ENCODE measurements at places on chromosomes 4 and X. TPM values are rescaled to one million over a fixed set of nuclear protein-coding genes. Genes with fewer than 3 reads are reported as not detected.

The FATE1 gene
- total RNA-seq = not detected

The MAP7D2 gene
- total RNA-seq = 0.38 TPM

The NLGN4X gene
- total RNA-seq = 3.8 TPM

The MGAT4D gene
- total RNA-seq = not detected

The SRPK3 gene
- total RNA-seq = 1.2 TPM

The PRR32 gene
- not detected for total RNA-seq

The SPANXN3 gene
- not detected for total RNA-seq

The CDKL5 gene
- 5.9 TPM for total RNA-seq

The DCLK2 gene
- 6.2 TPM for total RNA-seq

The NEK1 gene
- 10.7 TPM for total RNA-seq

The STPG2 gene
- total RNA-seq = 1.7 TPM

The NLGN3 gene
- total RNA-seq = 0.57 TPM

The NEIL3 gene
- 0.66 TPM for total RNA-seq

The TECRL gene
- total RNA-seq = not detected

The RAB41 gene
- total RNA-seq = not detected

The CASP3 gene
- total RNA-seq = 13.8 TPM

The ANXA5 gene
- 519 TPM for total RNA-seq

The PPP2R2C gene
- 2.0 TPM for total RNA-seq

The NAA15 gene
- 24.0 TPM for total RNA-seq

The RIBC1 gene
- total RNA-seq = not detected

The SLC10A6 gene
- 11.4 TPM for total RNA-seq

The TMPRSS11B gene
- total RNA-seq = not detected

The FOXR2 gene
- not detected for total RNA-seq

The TEX11 gene
- total RNA-seq = not detected

The IBSP gene
- not detected for total RNA-seq

The PARM1 gene
- total RNA-seq = 62.3 TPM

The MID1 gene
- total RNA-seq = 5.9 TPM

The BDH2 gene
- 33.1 TPM for total RNA-seq

The AREG gene
- total RNA-seq = 8.1 TPM

The TEX13D gene
- not detected for total RNA-seq

The CFAP299 gene
- not detected for total RNA-seq

The MAGEE1 gene
- total RNA-seq = 0.68 TPM

The GRSF1 gene
- 52.2 TPM for total RNA-seq

The CCSER1 gene
- 8.0 TPM for total RNA-seq

The MAGED4B gene
- not detected for total RNA-seq

The PRRG3 gene
- 0.49 TPM for total RNA-seq

The FAM47E gene
- 13.7 TPM for total RNA-seq

The FAM133A gene
- total RNA-seq = not detected

The HTR2C gene
- total RNA-seq = not detected

The RHOH gene
- total RNA-seq = 2.1 TPM

The HSFX3 gene
- total RNA-seq = not detected

The SPIN2B gene
- 7.5 TPM for total RNA-seq

The NDP gene
- not detected for total RNA-seq

The DAPP1 gene
- total RNA-seq = 5.7 TPM

The SSX4B gene
- not detected for total RNA-seq

The ASB12 gene
- not detected for total RNA-seq

The ANK2 gene
- 49.4 TPM for total RNA-seq

Data from subcutaneous adipose tissue (tissue), 4 donors.